Stimulated activated effector memory CD8-positive, alpha-beta T cell treated with anti-CD3 and anti-CD28 coated beads, Interleukin-12 subunit alpha, Interleukin-12 subunit beta, amount 100 ng/mL, for 72 hours (primary cell): ENCODE measurements at places on chromosomes 3 and 15.

GRCh38 chr3:77786216-77786615 lies 746.3 kb downstream of the ROBO2 start:
- no peak for DNase-seq

- no peak for DNase-seq
Measured at GRCh38 chr3:54034971-54035370, 87.4 kb upstream of the CACNA2D3 start.

- no peak for DNase-seq
Measured at GRCh38 chr3:54969652-54970051, 41.8 kb upstream of the LRTM1 start.

DNA sequence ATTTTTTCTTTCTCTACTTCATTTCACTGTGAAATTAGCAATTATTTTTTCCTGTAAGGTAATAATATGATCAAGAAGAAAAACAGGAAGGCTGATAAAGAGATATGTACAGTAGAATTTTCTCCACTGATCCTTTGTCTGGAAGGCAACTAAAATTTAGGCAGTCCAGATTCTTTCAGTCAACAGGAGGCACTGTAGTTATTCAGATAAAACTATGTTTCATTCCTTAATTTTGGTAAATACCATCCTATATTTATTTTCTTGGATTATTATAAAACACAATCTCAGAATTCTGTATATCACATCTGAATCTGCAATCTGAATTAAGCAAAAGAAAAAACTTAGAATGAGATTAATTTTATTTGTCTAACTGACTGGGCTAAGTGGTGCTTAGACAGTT lies 343.2 kb downstream of the LSAMP start:
- DNase-seq = no peak

DNA sequence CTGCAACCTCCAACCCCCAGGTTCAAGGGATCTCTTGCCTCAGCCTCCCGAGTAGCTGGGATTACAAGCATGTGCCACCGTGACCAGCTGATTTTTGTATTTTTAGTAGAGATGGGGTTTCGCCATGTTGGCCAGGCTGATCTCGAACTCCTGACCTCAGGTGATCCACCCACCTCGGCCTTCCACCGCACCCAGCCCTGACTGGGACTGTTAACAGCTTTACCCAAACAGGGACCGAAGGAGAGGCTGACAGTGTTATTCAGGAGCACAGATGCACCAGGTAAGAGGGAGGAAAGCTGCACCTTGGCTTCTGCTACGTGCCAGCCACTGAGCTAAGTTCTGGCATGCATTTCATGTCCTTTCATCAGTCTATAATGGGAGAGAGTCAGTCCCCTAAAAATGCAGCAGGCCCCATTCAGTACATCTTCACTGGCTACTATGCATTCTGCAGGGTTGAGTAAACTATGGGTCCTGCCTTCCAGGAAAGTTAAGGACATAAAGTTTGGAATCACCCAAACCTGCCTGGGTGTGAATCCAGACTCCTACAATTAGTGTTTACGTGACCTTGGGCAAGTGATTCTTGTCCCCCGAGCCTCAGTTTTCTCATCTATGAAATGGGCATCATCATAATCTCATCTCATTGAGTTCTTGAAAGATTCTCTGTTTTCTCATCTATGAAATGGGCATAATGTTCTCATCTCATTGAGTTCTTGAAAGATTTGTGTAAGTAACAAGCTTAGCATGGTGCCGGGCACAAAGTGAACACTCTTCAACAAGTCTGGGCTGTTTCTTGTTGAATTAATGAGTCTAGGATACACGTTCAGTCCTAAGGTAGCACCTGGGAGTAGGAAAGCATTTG lies 82.2 kb downstream of the CPN2 start:
- DNase-seq = no peak

DNA sequence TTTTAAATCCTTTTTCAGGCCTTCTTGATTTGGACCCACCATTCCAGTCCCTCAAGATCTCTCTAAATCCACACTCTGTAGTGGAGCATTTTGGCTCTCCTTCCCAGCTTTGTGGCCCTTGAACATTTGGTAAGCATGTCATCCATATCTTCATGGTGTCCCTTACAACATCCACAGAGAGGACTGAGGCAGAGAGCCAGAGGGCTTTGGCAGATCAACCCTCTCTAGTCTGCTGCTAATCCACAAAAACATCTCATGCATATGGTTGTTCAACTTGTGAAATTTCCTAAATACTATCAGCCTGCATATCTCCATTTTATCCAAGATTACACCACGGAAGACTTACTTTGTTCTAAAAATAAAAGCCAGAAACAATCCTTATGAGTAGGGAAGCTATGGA lies 23.2 kb downstream of the THRB start:
- DNase-seq = no peak

- DNase-seq = no peak
Measured at GRCh38 chr3:28476194-28476593, 127.6 kb upstream of the AZI2 start.

- no peak for DNase-seq
Measured at GRCh38 chr3:184042617-184043016, 10.2 kb upstream of the HTR3C start.

DNA sequence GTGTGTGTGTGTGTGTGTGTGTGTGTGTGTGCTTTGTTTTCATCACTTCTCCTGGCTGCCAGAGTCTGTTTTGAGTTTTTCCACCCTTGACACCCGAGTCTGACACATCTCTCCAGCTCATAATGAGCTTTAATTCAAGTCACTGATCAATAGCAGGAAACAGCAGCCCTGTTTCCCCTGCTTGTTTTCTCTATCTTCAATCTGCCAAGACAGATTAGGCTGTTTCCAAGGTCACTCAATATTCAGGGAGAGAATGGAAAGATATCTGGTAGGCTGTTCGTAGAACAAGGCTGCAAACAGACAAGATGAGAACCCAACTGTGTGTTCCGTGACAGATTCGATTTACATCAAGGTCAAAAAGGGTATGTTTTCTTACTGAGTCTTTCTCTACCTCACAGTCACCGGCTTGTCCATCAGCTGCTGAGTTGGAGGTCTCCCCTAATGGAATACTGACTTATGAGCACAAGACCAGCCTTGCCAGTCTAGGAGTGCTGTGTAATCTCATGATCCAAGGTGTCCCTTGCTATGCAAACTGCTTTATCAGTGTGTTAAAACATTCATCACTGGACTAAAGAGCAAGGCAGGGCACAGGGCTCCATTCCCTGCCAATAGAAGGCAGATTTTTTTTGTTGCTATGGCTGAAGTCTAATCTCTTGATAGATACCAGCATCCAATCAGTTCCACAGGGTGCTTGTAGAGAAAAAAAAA lies 187.9 kb upstream of the LMCD1 start:
- no peak for DNase-seq

GRCh38 chr3:73024836-73025235 lies 28.2 kb downstream of the PPP4R2 start:
- no peak for DNase-seq

DNA sequence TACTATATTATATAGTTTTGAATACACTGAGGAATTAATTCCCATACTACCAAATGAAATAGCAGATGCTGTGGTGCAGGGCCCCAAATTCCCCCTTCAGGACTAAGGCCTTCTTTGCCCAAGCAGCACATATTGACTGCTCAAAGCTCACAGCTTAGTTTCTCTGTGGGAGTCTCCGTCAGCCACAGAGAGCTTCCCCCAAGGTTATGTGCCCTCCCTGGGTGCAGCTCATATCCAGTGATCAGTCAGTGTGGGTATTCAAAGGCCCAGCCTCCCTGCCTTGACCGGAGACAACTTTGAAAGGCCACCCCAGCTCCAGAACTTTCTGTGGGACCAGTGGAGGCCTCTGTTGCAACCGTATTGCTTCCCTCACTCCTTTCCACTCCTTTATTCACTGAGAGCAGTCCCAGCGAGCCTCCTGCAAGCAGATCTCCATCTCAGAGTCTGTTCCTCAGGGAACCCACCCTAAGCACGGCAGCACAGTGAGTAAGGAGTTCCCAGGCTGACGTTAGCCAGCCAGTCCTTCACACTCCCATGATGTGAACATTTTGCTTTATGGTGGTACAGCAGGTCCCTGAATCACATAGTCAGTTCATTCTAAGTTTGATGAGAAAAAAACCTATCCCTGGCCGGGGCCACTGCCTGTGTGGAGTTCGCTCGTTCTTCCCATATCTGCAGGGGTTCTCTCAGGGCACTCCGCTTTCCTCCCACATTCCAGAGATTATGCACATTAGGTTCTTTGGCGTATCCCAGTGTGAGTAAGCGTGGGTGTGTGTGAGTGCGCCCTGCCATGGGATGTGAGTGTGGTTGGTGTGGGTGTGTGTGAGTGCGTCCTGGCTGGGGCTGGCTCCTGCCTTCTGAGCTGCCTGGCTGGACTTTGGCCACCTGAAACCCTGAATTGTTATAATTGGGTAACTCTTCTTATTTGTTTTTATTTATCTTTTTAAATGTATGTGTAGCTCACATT lies 64.4 kb upstream of the PPARG start:
- no peak for DNase-seq

- no peak for DNase-seq
Measured at GRCh38 chr3:53865732-53866499, 16.0 kb downstream of the ACTR8 start.

DNA sequence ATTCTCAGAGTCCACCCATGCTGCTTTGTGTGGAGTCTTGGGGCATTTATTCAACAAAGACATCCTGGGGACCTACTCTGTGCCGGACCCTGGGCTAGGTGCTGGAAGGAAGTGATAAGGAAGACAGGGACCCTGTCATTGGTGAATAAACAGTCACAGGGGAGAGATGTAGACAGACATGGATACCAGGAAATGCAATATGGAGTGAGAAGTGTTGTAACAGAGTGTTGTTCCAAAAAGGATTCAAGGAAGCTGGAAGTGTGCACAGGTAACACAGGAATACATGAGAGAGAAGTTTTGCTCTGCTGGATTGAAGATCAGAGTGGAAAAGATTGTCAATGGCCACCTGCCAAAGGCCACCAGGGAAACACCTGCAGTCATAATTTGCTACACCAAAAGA lies 89.0 kb downstream of the PDCD6IP start:
- DNase-seq = no peak

DNA sequence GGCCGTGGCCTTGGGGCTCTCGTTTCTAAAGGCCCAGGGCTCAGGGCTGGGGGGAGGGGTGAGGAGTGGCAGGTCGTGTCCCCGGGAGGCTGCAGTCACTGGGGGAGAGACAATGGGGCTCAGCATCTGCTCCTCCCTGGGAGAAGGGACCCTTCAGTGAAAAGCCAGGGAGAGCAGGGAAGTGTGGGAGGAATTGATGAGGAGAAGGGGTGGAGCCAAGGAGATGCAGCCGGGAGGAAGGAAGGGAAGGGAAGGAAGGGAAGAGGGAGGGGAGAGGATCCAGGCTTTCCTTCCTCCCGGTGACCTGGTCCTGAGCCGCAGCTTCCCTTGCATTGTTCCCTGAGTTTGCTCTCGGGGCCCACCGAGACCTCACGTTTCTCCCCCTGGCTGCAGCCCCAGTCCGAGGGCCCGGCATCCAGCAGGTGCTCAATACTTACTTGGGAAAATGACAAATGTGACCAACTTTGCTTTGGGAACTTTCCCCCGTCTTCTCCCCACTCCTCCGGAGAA lies 1.4 kb upstream of the ZNF710 start:
- DNase-seq = no peak

DNA sequence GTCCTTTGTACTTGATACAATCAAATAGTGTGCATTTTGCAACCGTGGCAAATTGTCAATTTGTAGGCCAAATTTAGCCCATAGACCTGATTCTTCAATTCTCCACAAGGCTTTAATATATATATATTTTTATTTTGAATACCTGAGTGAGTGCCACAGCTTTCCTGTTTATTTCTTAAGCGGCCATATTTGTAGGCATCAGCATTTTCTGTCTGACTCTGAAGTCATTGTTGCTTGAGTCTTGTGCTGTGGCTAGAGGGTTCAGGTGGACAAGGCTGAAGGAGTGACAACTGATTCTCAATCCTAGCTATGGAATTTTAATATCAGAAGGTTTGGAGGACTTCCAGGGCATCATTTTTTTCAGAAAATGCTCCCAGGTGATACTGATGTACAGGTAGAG lies 75.6 kb upstream of the NAALADL2 start:
- DNase-seq = no peak

GRCh38 chr3:80750637-80751036 lies 982.8 kb upstream of the ROBO1 start:
- DNase-seq = no peak

DNA sequence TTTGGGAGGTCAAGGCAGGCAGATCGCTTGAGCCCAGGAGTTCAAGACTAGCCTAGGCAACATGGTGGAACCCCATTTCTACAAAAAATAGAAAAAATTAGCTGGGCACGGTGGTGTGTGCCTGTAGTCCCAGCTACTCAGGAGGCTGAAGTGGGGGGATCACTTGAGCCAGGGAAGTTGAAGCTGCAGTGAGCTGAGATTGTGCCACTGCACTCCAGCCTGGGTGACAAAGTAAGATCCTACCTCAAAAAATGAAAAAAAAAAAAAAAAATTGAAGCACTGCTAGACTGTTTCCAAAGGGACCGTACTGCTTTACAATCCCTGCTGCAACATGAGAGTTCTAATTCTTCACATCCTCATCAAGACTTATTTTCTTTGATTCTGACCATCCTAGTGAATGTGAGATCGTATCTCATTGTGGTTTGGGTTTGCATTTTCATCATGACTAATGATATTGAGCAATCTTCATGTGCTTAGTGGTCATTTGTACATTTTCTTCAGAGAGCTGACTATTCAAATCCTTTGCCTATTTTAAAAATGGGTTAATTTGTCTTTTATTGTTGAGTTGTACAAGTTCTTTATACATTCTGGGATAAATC lies 10.8 kb downstream of the CMTM8 start:
- no peak for DNase-seq

DNA sequence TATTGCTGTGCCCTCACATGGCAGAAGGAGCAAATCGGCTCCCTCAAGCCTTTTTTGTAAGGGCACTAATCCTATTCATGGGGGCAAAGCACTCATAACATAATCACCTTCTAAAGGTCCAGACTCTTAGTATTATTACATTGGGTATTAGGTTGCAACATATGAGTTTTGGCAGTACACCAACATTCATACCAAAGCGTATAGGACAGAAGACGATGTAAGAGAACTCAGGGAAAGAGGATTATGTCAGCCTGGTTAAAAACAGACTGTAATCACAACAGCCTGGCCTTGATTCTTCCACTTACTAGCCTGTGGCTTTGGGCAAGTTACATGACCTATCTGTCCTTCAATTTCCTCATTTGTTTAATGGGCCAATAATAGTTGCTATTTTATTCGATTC lies 828.5 kb upstream of the NECTIN3 start:
- no peak for DNase-seq

GRCh38 chr15:36218322-36218721 lies 361.1 kb upstream of the CDIN1 start:
- DNase-seq = no peak

GRCh38 chr3:172675441-172676193 lies 35.2 kb downstream of the NCEH1 start:
- DNase-seq = no peak

DNA sequence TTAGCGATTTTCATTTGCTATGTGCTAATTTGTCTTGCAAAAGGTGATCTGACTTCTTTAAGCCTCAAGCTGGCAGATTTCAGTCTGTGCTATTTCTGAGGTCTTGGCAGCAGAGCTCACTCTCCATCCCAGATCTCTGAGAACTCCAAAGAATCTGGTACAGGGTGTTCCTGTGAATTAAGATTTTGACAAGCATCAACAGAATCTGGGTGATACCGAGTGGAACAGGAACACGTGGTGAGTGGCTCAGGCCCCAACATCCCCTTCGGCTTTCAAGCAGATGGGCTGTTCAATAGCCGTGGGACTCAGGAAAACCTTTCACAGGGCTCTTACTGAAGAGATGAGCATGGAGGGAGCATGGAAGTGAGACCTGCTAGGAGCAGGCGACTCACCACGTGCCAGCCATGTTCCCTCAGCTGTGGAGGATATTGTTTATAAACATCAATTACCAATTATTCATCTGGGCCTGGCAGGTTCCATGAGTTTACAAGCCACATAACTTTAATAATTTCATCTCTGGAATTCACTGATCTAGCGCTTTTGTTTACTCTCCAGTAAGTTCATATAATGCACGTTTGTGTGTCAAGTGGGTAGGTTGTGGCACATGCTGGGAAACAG lies 103.4 kb upstream of the SELENOK start:
- no peak for DNase-seq
